ENCODE measurements at places on chromosomes 2 and 18.

- H3K4me3 ChIP-seq: no peak overlapping the region
- H3K4me1 ChIP-seq: no peaks in the 10 kb centered on the region
- DNase-seq: no peak
- H3K27ac ChIP-seq: no peak overlapping the region
- H3K36me3 ChIP-seq: no peaks in the 10 kb centered on the region
- H3K27me3 ChIP-seq: no peaks in the 10 kb centered on the region
These were observed 23.3 kb upstream of the APOB start for GRCh38 chr2:21067125-21067524.

GRCh38 chr2:84897773-84898172 is 7.7 kb upstream of the TMSB10 start:
- no peaks in the 10 kb centered on the region for H3K27me3 ChIP-seq
- no peak overlapping the region for H3K4me3 ChIP-seq
- H3K27ac ChIP-seq: no peak overlapping the region
- no peak for DNase-seq

GRCh38 chr2:142834021-142834420 is 43.4 kb upstream of the KYNU start:
- no peak overlapping the region for H3K4me3 ChIP-seq
- no peaks in the 10 kb centered on the region for H3K4me1 ChIP-seq
- no peak overlapping the region for H3K27ac ChIP-seq

DNA sequence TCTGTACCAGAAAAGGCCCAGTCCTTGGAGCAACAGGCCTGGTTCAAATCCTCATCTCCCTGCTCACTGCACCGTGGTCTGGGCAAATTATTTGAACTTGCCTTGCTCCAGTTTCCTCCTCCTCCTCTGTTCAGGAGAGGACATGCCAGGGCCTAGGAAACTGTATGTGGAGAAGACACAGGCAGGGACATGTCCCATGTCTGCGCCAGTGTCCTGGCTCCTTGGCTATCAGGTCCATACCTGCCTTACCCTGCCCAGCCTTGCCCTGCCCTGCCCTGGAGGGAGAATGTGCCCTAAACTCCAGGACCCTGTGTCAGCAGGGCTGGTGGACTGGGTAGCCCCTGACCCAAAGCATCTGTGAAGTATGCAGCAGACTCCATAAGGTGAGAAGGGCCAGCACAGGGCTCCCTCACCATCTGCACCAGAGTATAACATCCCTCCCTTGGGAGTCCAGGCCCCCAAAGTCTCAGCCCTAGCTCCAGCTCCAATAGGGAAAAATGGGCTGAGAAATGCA is 165.3 kb downstream of the GALNT1 start:
- no peak overlapping the region for H3K4me3 ChIP-seq
- H3K4me1 ChIP-seq: no peaks in the 10 kb centered on the region
- no peak overlapping the region for H3K27ac ChIP-seq
- H3K27me3 ChIP-seq: no peaks in the 10 kb centered on the region

- DNase-seq: no peak
- no peak overlapping the region for H3K4me3 ChIP-seq
- no peaks in the 10 kb centered on the region for H3K36me3 ChIP-seq
- no peaks in the 10 kb centered on the region for H3K27me3 ChIP-seq
These were observed 181.5 kb downstream of the KLHL29 start for GRCh38 chr2:23566241-23567142.

GRCh38 chr2:1990151-1990589 is 245.9 kb upstream of the PXDN start:
- H3K4me1 ChIP-seq: no peaks in the 10 kb centered on the region
- DNase-seq: no peak
- H3K36me3 ChIP-seq: no peaks in the 10 kb centered on the region
- no peak overlapping the region for H3K4me3 ChIP-seq

GRCh38 chr18:3985664-3986063 is 469.4 kb downstream of the DLGAP1 start:
- no peaks in the 10 kb centered on the region for H3K27me3 ChIP-seq
- H3K4me1 ChIP-seq: no peaks in the 10 kb centered on the region
- H3K4me3 ChIP-seq: no peak overlapping the region

DNA sequence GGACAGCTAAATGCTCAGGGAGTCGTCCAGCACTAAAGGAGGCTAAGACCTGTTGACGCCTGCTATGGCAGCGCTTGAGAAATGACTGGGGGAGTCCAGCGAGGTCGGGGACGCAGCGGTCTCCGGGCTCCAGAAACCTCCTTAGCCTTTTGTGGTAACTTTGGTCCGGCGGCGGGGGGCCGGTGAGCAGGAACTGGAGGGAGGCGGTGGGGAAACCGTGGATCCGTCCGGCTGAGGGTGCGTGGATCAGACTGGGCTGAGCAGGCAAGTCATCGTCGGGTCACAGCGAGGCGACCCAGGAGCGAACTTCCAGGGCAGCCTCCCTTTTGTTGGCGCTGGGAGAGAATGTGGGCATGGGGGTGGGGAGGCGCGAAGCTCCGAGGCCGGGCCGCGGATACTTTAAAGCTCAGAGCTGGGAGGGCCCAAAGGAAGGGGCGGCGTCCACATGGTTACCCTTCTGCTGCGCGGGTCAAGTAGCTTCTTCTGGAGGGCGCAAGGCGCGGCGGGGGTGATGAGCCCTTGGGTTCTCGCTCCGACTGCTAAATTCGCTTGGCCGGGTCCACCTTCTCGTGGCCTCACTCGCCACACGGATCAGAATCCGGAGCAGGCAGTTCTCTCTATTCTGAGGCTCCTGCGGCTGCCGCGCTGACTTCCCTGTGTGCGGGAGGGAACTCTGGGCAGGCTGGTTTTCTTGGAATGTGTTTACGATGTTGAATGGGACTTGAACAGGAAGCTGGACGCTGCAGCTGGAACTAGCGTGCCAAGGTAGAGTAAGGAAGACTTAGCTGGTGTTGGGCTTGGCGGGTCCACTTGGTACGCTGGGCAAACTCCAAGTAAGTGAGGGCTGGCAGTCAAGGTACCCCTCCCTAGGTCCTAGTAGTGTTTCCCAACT is 920 bp downstream of the GULP1 start:
- H3K36me3 ChIP-seq: no peaks in the 10 kb centered on the region
- peak; percentile 52 for DNase-seq
- peak overlapping the region; percentile 90 for H3K27ac ChIP-seq
- H3K4me1 ChIP-seq: peaks cover 28% of the 10 kb centered on the region

DNA sequence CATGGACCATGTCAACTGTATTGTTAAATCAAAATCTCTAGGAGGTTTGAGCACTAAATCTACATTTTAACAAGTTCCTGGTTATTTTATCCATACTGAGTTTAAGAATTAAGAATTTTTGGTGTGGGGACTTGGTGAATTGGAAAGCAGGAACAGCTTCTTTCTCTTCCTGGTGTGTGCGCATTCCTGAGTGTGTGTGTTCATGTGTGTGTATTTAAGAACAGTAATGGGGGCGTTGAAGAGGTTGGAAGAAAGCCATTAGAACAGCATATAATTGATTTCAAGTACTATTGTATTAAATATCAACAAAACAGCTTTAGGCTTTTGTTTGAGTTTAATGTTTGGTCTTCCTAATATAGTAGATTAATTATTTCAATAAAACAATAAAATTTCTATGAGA is 801.3 kb upstream of the ID2 start:
- H3K4me3 ChIP-seq: no peak overlapping the region
- H3K36me3 ChIP-seq: no peaks in the 10 kb centered on the region
- no peaks in the 10 kb centered on the region for H3K27me3 ChIP-seq
- DNase-seq: no peak

DNA sequence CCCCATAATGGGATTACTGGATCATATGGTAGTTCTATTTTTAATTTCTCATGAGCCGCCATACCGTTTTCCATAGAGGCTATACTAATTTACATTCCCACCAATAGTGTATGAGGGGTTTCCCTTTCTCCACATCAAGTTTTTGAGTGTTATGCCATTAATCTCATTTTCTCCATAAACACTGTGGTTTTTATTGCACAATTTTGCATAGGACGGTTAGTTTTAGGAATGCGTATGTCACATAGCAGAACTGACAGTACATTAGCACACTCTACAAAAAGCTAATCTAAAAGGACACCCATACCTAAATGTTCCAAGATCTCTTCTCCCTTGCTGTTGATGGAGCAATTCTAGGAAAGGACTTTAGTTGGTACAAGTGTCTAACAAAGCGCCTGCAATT is 32.5 kb downstream of the DARS1 start:
- H3K4me1 ChIP-seq: no peaks in the 10 kb centered on the region
- no peak overlapping the region for H3K4me3 ChIP-seq
- no peak for DNase-seq

GRCh38 chr18:78837754-78838153 is 141.9 kb upstream of the SALL3 start:
- no peaks in the 10 kb centered on the region for H3K36me3 ChIP-seq
- no peak overlapping the region for H3K4me3 ChIP-seq
- no peak for DNase-seq
- H3K4me1 ChIP-seq: no peaks in the 10 kb centered on the region

DNA sequence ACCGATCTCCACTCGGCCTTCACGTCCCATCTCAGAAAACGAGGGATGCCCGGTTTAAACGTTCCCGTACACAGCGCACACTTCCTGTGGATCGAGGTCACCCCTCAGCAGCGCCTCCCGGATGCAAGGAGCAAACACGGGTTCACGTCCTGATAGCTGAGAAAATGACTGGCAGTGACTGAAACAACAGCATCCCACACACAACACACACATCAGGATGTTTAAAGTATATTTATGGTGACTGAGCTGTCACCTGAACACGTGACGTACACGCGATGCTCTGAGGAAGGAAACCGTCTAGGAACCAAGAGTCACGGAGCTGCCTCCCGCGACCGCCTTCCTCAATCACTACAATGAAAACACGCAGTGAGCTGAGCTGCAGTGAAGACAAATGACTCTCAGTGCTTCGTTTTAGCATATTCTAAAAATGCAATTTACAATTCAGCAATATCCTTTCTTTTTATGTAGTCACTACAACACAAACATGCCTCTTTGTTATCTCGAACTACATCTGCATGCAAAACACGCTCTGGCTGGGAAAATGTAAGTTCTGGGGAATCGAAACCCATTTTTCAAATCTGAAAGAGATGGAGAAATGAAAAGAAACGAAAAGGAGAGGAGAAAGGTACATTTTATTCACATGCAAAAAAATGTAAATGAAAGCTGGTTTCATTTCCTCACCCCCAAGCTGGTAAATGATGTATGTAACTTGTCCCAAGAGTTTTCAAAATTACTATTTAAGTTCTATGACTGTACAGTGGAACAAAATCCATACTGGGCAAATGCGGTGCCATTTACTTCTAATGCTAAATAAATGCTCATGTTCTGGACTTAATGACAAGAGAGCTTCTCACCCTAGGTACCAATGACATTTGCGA is 19.8 kb downstream of the HDAC4 start:
- H3K36me3 ChIP-seq: no peaks in the 10 kb centered on the region
- no peak for DNase-seq
- H3K4me3 ChIP-seq: no peak overlapping the region
- H3K27ac ChIP-seq: no peak overlapping the region
- H3K4me1 ChIP-seq: no peaks in the 10 kb centered on the region

GRCh38 chr2:101751276-101751815 is 53.8 kb downstream of the MAP4K4 start:
- H3K4me3 ChIP-seq: no peak overlapping the region
- no peaks in the 10 kb centered on the region for H3K27me3 ChIP-seq
- no peak for DNase-seq
- H3K4me1 ChIP-seq: peaks cover 63% of the 10 kb centered on the region
- no peaks in the 10 kb centered on the region for H3K36me3 ChIP-seq
- no peak overlapping the region for H3K27ac ChIP-seq

GRCh38 chr2:215697003-215697402 is 261.1 kb upstream of the FN1 start:
- H3K27ac ChIP-seq: no peak overlapping the region
- H3K4me3 ChIP-seq: no peak overlapping the region
- no peaks in the 10 kb centered on the region for H3K4me1 ChIP-seq
- no peak for DNase-seq
- no peaks in the 10 kb centered on the region for H3K27me3 ChIP-seq

- H3K36me3 ChIP-seq: no peaks in the 10 kb centered on the region
- no peaks in the 10 kb centered on the region for H3K27me3 ChIP-seq
- DNase-seq: no peak
These were observed 56.8 kb downstream of the OLA1 start for GRCh38 chr2:174191342-174192074.

DNA sequence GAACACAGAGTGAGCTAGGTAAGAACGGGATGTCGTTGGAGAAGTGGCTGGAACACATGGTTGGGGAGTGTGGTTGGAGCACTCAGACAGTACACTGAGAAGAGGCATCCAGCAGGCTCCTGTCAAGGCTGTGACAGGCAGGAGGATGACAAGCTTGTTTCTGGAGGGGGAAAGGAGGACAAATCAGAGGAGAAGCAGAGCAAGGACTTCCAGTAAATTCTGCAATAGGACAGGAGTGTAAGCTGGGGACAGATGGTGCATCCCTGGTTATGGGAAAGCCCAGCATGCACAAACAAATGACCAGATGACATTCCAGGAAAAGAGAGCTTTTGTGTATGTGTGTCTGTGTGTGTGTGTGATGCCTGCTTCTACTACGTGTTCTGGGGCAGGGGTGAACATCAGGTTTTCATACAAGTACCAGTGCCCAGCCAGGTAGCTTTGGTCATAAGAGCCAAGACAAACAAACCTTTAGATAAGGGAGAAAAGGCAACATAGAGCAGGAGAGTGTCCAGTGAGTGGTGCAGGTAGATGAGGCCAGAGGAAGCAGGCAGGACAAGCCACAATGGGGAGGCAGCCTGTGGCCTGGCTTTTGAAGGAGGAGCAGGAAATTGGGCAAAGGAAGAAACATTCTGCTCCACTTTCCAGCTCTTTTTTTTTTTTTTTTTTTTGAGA is 32.1 kb upstream of the MAPK4 start:
- H3K4me3 ChIP-seq: no peak overlapping the region
- H3K4me1 ChIP-seq: no peaks in the 10 kb centered on the region
- DNase-seq: no peak
- no peaks in the 10 kb centered on the region for H3K36me3 ChIP-seq
- H3K27ac ChIP-seq: no peak overlapping the region

DNA sequence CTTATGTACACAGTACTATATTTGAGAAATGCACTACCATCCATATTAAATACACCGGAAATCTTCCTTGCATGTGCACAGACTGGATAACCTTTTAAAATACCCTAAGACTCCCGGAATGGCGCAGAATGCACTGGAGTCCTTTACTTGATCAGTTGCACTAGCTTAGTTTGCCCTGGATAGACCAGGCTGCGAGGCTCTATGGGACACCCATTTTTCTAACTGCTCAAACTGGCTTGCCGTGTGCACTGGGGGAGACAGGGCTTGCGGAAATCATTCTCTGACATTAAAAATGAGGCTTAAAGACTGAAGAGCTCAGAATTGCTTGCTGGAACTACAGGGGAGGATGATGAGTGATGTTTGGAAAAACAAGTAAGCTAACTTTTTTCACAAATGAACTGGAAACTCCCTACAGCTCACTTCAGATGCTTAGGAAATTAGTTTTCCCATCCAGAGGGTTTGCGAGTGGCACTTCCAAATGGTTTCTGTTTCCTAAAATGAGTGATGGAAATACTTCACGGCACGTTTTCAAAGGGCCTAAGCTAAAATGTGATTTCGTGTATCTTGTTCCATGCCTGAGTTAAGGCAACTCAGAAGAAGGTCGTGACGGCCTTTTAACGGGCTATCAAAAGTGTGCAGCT is 2.7 kb downstream of the NCK2 start:
- H3K36me3 ChIP-seq: no peaks in the 10 kb centered on the region
- peak overlapping the region; percentile 81 for H3K27ac ChIP-seq
- H3K27me3 ChIP-seq: no peaks in the 10 kb centered on the region
- peaks cover 47% of the 10 kb centered on the region for H3K4me1 ChIP-seq
- no peak for DNase-seq
- H3K4me3 ChIP-seq: peak overlapping the region; percentile 4

- H3K4me1 ChIP-seq: no peaks in the 10 kb centered on the region
- no peak overlapping the region for H3K4me3 ChIP-seq
- no peaks in the 10 kb centered on the region for H3K27me3 ChIP-seq
These were observed 223.3 kb downstream of the LPIN1 start for GRCh38 chr2:11969774-11970173.

- H3K4me3 ChIP-seq: no peak overlapping the region
- no peaks in the 10 kb centered on the region for H3K36me3 ChIP-seq
- H3K27ac ChIP-seq: no peak overlapping the region
These were observed 677.0 kb downstream of the STK39 start for GRCh38 chr2:167570370-167570769.

Data from gastrocnemius medialis (tissue), 4 donors.